ENCODE measurements at places on chromosomes 7 and 10. TPM values are rescaled to one million over a fixed set of nuclear protein-coding genes. Genes with fewer than 3 reads are reported as not detected.
A peak's percentile ranks its signal among the peaks of the same experiment; 100 is the strongest.

- no peak for DNase-seq
These were observed 230.2 kb downstream of the FZD1 start for GRCh38 chr7:91494450-91494849.

DNA sequence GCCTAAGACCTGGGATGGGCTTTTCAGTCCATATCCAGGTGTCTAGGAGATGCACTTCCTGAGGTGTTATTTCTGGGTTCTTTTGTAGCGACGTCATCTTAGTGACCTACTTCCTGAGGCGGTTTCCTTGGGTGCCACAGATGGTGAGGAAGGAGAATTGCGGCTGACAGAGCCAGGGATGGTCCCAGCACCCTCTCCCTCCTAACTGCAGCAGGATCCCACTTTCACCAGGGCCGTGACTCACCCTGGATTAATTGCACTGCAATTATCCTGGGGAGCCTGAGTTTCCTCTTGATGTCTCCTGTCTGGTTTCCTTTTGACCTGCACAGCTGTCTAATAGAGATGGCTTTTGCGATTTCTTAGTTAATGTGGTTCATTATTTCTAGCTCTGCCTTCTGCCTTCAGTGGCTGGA lies 271.7 kb downstream of the TCF7L2 start:
- no peak for DNase-seq

- DNase-seq: no peak
These were observed 102.4 kb downstream of the USP6NL start for GRCh38 chr10:11509036-11509435.

C7orf57 gene
- total RNA-seq: 0.26 TPM

GRCh38 chr7:142321391-142321790 lies 63.5 kb upstream of the PRSS58 start:
- no peak for DNase-seq

CYTH3 gene
- total RNA-seq: 14.0 TPM

DNA sequence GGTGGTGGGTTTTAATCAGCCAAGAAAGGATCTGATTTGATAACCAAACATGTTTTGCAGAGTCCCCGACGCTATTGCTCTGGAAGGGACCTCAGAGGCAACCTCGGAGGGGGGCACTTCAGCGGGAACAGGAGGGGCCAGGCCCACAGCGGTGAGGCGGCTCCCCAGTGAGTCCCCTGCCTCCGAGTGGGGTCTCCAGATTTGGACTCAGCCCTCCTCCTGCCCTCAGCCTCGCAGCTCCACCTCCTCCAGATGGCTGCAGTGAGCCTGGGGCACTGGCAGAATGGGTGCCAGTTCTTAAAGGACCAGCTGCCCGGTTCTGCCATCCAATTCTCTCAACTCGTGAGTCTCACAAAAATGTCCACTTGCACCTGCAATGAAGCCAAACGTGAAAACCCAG lies 61.0 kb upstream of the NANOS1 start:
- DNase-seq: no peak

BTBD16 gene
- total RNA-seq: not detected

DNA sequence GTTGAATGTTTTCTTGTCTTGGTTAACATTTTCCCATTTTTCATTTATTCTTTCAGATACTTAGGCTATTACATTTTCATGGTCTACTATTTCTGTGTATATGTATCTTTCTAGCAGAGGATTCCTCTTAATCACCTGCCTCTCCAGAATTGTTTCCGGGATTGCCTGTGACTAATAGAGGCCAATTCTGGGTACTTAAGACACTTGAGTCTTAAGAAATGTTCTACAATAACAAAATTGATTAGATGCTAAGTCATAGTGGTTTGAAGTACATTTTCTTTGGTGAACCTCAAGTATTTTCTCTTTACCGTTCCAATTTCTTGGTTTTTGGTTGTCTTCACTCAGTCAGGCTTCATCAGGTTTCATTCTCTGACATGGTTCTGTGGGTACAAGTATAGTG lies 26.4 kb downstream of the BBS9 start:
- no peak for DNase-seq

DNA sequence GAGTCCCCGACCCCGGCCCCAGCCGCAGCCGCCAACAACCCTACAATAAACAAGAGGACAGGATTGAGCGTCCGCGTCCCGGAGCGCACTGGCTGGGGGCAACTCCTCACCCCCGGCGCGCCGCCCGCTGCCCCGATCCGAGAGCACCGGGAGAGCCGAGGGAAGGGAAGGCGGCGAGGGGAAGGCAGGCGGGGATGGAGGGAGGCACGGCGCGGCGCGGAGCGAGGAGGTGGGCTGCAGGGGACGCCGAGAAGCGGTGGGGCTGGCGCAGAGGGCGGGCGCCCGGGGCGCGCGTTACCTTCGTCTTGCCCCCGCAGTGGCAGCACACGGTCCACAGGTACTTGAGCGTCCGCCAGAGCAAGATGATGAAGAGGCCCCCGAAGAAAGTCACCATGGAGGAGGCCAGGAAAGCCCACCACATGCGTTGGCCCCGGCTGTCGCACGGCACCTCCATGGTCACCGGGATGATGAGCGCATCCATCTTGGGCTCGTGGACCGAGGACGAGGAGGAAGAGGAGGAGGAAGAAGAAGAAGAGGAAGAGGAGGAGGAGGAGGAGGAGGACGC lies 559 bp downstream of the KCNMA1 start:
- DNase-seq: no peak

GRCh38 chr10:31426401-31426800 lies 107.4 kb downstream of the ZEB1 start:
- no peak for DNase-seq

DNA sequence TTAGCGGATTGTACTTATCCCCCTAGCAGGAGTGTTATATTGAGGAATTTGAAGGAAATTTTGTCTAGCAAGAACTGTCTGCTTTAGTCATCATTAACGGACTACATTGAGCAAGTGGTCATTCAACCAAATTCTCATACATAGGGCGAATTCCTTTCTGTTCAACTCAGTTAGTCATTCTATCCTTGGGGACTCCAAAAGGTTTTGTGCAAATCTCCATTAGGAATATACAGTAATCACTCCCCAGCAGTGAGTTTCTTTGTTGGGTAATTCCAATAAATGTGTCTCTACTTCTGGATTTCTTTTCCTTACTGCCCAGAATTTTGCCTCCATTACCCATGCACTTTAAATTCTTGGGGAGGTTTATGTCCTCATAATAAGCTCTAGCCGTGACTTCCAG lies 51.1 kb downstream of the EPDR1 start:
- no peak for DNase-seq

GRCh38 chr10:123746061-123746460 lies 79.9 kb downstream of the GPR26 start:
- DNase-seq: no peak

GRCh38 chr10:2620827-2621521 lies 446.4 kb upstream of the PFKP start:
- no peak for DNase-seq

DNA sequence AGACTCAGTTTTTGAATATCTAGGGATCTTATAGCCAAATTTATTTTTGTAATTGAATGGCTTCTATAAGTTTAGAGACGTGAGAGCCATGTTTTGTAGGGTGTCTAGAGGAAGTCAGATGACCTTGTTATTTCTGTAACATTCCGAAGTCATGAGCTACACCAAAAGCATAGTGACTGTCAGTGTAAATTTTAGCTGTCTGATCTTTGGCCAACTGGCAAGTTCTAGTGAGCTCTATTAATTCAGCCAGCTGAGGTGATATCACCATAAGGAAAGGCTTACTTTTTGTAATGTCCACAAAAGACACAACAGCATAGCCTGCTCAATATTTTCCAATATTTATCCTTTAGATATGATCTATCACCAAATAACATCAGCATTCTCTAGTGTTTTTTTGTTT lies 9.9 kb upstream of the NT5C3A start:
- DNase-seq: no peak

ANKRD30A gene
- not detected for total RNA-seq

MYO1G gene
- 2.3 TPM for total RNA-seq

OR2A2 gene
- not detected for total RNA-seq

- DNase-seq: peak; percentile 36
These were observed 276.1 kb upstream of the NEBL start for GRCh38 chr10:21172930-21173801.

- no peak for DNase-seq
These were observed 90.3 kb downstream of the BTRC start for GRCh38 chr10:101444058-101444898.

DNA sequence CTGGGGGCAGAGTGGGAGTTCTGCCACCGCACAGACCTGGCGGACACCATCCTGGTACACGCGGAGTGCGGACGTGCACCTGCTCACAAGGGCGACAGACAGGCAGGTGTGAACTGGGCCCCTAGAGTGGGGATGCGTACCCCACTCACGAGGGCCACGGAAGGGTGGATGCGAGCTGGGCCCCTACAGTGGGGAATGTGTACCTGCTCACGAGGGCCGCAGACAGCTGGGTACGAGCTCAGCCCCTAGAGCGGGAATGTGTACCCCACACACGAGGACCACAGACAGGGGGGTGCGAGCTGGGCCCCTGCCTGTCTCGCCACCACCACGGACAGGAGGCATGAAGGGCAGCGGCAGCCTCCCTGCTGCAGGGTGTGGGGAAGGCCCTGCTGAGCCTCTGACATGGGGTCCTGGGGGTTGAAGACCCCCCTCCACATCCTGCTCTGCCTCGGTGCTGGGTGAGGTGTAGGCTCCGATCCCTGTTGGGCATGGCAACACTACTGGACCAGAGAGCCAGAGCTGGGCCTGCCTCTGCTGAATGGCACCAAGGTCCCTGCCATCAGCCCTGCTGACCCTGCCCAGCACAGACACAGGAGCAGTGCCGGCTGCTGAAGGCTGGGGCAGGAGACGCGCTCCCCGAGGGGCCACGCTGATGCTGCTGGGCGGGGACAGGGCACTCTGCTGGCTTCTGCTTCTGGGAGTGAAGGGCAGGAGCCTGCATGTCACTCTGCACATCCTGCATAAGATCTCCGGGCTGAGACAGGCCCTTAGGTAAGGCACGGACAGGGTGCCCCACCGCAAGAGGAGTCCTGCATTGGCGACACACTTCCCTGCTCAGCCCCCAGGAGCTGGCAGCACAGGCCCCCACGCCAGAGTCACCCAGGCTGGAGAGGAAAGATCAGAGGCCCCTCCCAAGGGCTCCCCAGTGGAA lies 259.2 kb downstream of the MAD1L1 start:
- DNase-seq: no peak

DNA sequence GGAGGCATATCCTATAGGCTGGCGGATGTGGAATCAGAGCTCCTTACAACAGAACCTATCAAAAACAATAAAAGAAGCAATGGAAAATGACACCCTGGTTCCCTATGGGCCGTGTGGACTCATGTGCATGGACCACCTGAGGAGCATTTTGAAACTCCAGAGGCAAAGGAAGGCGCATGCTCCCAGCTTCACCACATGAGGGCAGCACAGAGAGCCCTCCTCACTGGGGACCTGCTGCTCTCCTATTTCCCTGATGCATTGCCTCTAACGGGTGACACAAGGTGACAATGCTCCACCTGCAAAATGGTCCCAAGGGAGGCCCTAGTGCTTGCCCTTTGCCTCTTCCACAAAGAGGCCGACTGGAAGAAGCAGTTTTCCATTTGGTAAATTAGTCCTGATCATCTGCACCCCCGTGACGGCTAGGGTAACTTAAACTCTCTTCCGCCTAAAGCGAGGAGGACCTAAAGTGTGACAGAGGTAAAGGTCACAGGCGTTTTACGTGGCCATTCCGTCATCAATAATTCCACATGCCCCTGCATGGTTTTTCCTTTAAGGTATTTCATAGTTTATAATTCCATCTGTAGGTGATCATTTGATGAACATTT lies 67.7 kb downstream of the GPAM start:
- peak; percentile 46 for DNase-seq

DNA sequence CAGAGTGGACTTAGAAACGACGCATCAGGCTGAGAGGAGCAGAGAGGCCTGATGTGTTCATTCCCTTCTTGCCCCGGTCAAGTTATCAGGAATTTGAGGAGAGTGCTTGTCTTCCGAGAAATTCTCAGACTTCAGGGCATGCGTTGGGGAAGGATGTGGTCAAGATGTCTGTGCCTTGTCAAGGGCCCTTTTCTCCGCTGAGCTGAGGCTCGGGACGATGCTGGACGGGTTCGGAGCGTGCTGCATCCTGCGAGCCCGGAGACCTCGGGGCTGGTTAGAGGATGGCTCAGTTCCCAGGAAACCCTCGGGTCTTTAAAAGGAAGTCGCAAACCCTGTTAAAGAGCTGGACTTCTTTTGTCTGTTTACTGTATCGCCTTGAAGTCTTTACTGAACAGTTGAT lies 325.4 kb downstream of the ADARB2 start:
- no peak for DNase-seq

DNA sequence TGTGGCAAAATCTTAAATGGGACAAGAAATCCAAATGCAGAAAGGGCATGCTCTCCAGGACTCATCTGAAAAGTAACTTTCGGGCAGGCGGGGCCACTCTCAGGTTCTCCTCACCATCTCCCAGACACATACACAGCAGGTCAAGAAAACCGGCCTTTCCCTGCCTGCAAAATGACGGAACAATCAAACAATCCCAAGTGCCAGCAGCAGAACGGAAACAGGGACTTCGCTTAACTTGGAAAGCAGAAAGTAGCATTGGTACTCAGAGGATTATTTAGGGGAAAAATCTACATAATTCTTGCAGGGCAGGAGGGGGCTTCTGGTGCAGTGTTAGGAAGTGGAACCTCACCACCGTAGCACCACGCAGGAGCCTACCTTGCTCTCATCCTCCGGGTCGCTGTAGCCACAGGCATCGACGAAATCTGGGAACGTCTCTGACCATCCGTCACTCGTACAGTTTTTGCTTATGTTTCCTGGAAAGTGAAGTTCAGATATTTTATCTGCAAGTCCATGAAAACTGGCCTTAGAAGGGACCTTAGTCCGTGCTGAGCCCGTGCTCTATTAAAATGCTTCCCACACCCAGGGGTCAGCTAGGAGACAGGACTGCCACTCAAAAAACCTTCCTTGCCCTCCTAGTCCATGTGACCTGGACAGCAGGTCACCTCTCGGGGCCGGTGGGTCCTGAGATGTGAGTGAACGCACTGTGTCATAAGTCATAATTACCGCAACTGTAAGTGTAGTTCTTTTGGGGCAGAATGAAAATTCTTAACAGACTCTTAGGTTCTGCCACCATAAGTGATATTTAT lies 41.1 kb downstream of the VIPR2 start:
- DNase-seq: no peak

KIFBP gene
- total RNA-seq: 15.8 TPM

GRCh38 chr10:104104418-104104817 lies 17.6 kb upstream of the SFR1 start:
- DNase-seq: no peak

CDNF gene
- 1.3 TPM for total RNA-seq

PSD gene
- total RNA-seq: 2.6 TPM

FRMD4A gene
- total RNA-seq: 46.1 TPM

CPED1 gene
- total RNA-seq: 5.3 TPM

DNA sequence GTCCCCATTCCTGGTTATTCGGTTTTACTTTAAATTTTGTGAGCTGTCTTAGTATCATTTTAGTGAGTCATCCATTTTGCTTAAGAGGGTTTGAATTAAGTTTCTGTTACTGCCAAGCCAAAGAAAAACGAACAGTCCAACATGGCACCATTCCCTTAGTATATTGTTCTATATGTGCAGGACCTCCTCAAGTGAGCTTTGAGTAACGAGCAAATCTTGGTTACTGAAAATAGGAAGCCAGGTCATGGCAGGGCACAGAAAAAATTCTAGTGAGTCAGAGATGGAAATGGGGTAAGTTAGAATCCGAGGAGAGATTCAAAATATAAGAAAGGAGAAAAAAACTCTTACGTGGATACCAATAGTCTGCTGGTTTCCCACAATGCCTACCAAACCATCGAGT lies 292.9 kb downstream of the BAMBI start:
- DNase-seq: no peak

MOGAT3 gene
- not detected for total RNA-seq

GIMAP2 gene
- 0.66 TPM for total RNA-seq

VWC2 gene
- not detected for total RNA-seq

All from body of pancreas (tissue), 4 donors.